K562 (cell line): ENCODE measurements at places on chromosomes 11 and 22. TPM values are rescaled to one million over a fixed set of nuclear protein-coding genes. Genes with fewer than 3 reads are reported as not detected.

- H3K4me3 ChIP-seq: peak overlapping the region; percentile 93
- H3K27me3 ChIP-seq: no peaks in the 10 kb centered on the region
- DNase-seq: peak; percentile 58
Measured at GRCh38 chr11:503179-503981, 3.7 kb downstream of the RNH1 start.

GRCh38 chr22:34344702-34345101 is 424.4 kb upstream of the LARGE1 start:
- H3K27ac ChIP-seq: no peak overlapping the region
- H3K27me3 ChIP-seq: no peaks in the 10 kb centered on the region
- H3K4me3 ChIP-seq: no peak overlapping the region
- H3K36me3 ChIP-seq: no peaks in the 10 kb centered on the region
- no peaks in the 10 kb centered on the region for H3K4me1 ChIP-seq

- H3K4me1 ChIP-seq: no peaks in the 10 kb centered on the region
- no peak overlapping the region for H3K4me3 ChIP-seq
- no peak for DNase-seq
- H3K27me3 ChIP-seq: no peaks in the 10 kb centered on the region
- H3K27ac ChIP-seq: no peak overlapping the region
Measured at GRCh38 chr11:132093536-132094259, 723.3 kb downstream of the NTM start.

- no peak for DNase-seq
- no peak overlapping the region for H3K27ac ChIP-seq
- no peaks in the 10 kb centered on the region for H3K4me1 ChIP-seq
- no peak overlapping the region for H3K4me3 ChIP-seq
Measured at GRCh38 chr11:4118107-4118506, 23.5 kb downstream of the RRM1 start.

GRCh38 chr22:24961217-24961844 is 8.8 kb downstream of the KIAA1671 start:
- H3K4me3 ChIP-seq: no peak overlapping the region
- H3K36me3 ChIP-seq: no peaks in the 10 kb centered on the region
- peak; percentile 15 for DNase-seq
- no peak overlapping the region for H3K27ac ChIP-seq
- H3K27me3 ChIP-seq: no peaks in the 10 kb centered on the region

FAT3 gene
- not detected in 2 replicates for polyA plus RNA-seq
